ENCODE measurements at places on chromosomes 7 and 10. TPM values are rescaled to one million over a fixed set of nuclear protein-coding genes. Genes with fewer than 3 reads are reported as not detected.
A peak's percentile ranks its signal among the peaks of the same experiment; 100 is the strongest.

Gene C10orf105
- 0.04 TPM for total RNA-seq

Gene ELFN1
- 0.22 TPM for total RNA-seq

DNA sequence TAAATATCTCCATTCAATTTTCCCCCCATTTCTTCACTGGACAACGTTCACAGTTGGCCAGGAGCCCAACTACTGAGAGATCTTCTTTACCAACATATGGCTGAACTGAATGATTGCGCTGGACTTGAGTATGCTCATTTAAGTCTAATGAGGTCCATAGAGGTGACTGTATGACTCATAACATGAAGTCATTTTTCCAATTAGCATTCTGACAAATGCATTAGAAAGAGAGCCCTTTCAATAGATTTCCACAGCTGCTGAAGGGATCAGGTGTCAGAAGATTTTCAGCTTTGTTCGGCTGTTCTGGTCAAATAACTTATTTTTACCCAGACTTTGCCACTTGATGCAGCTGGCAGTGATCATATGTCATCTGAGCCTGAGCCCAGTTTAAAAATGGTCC, 438.0 kb downstream of the ETV1 start:
- DNase-seq, result no peak

Gene DPP6
- total RNA-seq, result not detected

- DNase-seq, result no peak
Measured at GRCh38 chr10:82238291-82238690, 363.3 kb downstream of the NRG3 start.

GRCh38 chr10:70758757-70759514, 26.2 kb downstream of the TBATA start:
- DNase-seq, result peak; percentile 55

GRCh38 chr10:132554991-132555647, 17.5 kb downstream of the INPP5A start:
- DNase-seq, result peak; percentile 72

Gene PRSS1
- not detected for total RNA-seq

DNA sequence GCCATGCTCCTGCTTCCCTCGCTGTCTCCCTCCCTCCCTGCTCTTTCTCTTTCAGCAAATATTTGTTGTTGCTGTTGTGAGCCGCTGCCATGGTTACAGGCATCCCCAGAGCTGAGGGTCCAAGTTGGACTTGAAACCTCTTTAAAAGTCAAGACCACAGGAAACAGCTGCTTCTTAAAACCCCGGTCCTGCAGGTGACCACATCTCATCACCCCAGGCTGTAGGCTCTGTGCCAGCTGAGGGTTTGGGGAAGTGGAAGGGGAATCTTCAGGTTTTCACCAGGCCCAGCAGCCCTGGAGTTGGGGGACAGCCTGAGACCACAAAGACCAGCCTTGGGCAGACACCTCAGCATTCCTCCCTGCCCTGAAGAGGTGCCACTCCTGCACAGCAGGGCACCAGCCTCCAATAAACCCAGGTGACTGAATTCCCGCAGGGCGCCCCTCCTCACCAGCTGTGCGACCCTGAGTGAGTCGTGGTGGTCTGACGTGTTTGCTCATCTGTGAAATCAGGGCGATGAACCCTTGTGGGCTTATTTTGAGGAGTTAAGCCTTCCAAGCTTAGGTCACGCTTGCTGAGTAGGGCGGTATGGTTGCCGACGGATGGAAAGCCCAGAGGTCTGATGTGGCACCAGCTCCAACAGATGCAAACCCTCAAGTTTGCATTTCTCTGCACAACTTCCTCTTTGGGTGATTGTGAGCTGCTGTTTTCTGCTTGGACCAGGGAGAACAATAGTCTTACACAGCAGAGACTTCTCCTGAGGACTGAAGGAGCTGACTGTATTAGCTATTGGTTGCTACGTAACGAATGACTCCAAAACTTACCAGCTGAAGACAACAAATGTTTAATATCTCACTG, 24.8 kb downstream of the NPTX2 start:
- no peak for DNase-seq
